ENCODE measurements at places on chromosomes 5 and 9.

DNA sequence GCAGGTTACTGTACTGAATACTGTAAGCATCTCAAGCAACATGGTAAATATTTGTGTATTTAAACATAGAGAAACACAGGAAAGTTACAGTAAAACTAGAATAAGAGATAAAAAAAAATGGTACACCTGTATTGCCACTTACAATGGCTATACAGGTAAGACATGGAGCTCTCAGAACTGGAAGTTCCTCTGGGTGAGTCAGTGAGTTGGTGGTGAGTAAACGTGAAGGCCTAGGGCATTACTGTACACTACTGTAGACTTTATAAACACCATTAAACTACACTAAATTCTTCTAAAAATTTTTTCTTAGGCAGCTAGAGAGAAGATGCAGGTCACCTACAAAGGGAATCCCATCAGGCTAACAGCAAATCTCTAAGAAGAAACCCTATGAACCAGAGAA is 872.9 kb downstream of the TAF11L14 start:
- no peak for DNase-seq

GRCh38 chr9:76025286-76025685 is 134.8 kb downstream of the PCSK5 start:
- DNase-seq: no peak

GRCh38 chr5:114898602-114899001 is 271.1 kb downstream of the TRIM36 start:
- DNase-seq: no peak

- DNase-seq: no peak
These were observed 668.3 kb downstream of the DNAH5 start for GRCh38 chr5:13276156-13276555.

DNA sequence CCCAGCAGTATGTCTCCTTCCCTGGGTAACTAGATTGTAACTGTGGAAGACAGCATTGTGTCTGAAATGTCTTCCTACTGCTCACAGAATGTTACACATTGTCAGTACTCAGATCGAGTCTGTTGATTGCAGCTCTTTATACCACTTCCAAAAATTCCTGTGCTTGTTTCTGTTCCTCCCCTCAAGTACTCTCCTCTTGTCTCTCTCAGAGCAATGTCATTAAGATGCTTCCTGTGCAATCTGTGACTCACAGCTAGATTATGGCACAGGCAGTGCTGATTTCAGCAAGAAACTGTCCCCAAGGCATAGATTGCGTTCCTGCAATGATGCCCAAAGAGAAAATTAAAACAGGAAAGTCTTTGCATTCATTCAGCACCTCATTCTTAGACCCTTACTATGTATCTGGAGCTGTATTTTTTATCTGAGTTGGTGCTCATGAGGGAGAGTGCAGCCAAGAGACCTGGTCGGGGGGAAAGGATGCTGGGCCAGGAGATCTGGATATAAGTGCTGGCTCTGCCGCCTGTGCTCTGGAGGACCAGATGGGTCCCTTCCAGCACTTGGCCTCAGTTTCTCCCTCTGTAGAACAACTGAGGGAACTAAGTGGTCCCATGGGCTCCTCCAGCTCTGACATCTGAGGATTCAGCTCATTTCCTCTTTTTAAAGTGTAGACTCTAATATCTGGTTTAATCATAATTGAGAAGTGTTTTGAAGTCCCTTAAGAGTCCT is 40.8 kb upstream of the GNPDA1 start:
- DNase-seq: no peak

- no peak for DNase-seq
These were observed 455.1 kb upstream of the TLE4 start for GRCh38 chr9:79116709-79117108.

DNA sequence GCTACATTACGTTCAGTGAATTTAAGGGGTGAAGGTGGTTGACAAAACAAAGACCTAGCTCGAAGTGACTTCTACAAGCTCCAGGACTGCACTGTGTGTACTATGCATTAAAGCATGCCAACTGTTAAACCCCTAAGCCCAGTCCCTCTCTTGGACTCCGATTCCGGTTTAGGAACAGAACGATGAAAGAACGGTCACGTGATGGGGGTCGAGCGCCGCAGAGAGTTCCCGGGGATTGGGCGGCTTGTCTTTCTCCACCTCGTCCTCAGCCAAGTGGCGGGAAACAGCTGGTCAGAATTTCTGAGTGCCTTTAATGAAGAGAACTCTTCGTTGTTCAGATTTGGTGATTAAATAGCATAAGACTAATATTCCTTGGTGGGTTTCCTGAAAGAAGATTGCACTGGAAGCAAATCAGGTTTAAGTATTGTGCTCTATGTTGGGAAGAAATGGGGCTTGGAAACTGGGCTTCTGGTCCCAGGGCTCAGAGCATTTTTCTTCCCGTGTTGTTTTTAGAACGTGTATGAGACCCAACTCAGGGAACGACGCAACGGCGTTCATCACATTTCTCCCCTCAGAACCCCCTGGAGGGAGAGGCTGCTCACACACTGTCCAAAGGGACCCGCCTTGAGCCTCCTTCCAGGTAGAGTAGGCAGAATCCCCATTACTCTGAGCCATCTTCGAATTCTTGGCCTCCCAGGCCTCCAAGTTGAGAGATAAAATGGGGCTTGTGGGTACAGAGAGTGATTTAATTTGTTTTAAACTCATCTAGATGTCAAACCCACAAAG is 25.3 kb downstream of the IRX2 start:
- no peak for DNase-seq

GRCh38 chr5:56632199-56632598 is 183.2 kb upstream of the MAP3K1 start:
- DNase-seq: no peak

GRCh38 chr5:157370967-157371366 is 89.0 kb upstream of the NIPAL4 start:
- no peak for DNase-seq

- DNase-seq: no peak
These were observed 20.1 kb upstream of the HAPLN1 start for GRCh38 chr5:83740741-83741140.

DNA sequence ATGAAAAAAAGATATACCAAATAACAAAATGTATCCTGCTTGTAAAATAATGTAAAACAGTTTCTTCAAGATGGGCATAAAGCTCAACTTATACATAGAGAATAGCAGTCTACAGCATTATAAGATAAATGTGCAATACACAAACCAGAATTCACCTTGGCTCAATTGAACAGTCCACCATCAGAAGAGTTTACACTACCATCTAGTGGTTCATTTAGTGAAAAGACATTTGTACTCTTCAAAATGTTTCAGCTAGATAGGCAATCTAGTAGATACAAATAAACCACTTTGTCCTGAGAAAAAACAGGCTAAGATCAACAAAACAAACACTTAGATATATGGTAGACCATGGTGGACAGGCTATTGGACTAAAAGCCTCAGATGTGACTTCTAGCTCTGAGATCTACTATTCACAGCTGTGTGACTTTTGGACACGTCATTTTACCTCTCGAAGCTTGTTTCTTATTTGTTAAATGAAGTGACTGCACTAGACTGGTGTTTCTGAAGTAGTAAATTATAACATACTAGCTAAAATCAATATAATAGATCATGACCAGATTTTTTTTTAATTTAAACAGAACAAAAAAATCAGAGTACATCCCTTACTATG is 22.1 kb upstream of the TPD52L3 start:
- DNase-seq: peak; percentile 68

GRCh38 chr9:20606652-20607051 is 15.6 kb downstream of the MLLT3 start:
- DNase-seq: no peak

- DNase-seq: no peak
These were observed 1.9 kb upstream of the NKD2 start for GRCh38 chr5:1006656-1007071.

- no peak for DNase-seq
These were observed 818 bp downstream of the PCDHGA10 start for GRCh38 chr5:141413540-141414069.

DNA sequence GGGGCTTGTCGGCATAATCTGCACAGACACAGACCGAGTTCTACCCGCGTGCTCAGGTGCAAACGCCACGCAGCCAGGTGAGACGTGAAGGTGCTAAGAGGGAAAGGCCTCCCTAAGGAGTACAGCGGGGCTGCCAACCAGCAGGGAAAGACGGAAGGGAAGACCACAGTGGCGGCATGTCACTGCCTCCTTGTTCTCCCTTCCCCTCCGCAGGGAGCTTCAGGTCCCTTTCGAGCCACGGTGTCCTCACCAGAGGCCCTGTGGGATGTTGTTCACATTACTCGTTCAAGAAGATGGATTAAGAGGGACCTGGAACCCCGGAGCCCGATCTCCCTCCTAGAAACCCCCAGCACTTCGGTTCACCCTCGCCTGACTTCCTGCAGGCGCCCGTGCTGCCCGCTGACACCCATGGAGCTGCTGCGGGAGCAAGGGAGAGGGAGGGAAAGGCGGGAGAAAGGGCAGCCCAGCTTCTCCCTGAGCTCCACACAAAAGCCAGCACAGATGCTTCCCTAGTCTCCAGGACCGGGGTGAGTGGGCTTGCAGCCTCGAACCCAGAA is 686 bp downstream of the BRD9 start:
- DNase-seq: no peak

- DNase-seq: no peak
These were observed 69.0 kb downstream of the GAPVD1 start for GRCh38 chr9:125330587-125330986.

DNA sequence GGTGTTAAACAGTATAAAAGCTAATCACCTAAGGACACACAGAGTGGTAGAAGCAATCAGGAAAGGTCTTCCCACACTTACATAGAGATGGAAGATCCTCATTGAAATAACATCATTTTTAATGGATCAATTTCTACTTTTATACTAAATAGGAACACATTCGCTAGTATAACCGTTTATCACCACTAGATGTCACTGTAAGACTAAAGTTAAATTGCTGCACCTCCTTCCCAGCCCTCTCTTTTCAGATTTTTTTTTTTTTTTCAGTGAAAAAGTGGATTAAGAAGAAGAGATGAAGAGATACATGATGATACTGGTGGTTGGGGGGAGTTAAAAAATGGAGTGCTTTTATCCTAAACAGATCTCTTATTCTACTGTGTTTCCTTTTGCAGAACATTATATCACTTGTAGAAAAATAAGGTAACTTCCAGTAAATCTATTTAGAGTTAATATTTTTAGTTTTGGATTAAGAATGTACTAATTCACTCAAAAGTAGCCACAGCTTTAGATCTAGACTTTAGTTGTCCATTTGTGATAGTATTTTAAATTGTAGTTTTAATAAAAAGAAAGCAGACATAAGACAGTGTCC is 116.9 kb upstream of the ARRDC3 start:
- DNase-seq: peak; percentile 34

GRCh38 chr5:109917966-109918365 is 228.2 kb downstream of the MAN2A1 start:
- no peak for DNase-seq

DNA sequence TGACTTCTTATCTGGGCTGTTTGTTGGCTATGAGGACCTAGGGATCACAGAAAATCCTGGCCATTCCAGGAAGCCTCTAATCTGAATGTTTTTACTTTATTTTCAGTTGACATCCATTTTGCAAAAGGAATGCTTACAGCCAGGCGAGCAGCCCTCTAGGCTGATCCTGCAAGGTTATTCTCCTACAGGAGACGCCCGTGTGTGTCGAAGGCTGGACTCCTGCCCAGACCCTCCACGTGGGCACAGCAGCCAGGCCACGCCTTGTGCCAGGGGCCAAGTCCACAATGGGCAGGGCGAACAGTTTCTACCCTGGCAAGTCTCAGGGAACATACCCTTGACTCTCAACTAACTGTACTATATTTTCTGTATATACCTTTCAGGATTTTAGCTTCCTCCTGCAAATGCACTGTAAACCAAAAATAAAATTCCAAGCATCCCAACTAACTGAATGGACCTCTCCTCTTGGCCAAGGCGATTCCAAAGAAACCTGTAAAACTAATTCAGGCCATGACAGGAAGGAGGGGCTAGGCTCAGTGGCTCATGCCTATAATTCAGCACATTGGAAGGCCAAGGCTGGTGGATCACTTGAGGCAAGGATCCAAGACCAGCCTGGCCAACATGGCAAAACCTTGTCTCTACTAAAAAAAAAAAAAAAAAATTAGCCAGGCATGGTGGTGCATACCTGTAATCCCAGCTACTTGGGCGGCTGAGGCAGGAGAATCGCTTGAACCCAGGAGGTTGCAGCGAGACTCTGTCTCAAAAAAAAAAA is 5.7 kb downstream of the CMBL start:
- DNase-seq: peak; percentile 73

DNA sequence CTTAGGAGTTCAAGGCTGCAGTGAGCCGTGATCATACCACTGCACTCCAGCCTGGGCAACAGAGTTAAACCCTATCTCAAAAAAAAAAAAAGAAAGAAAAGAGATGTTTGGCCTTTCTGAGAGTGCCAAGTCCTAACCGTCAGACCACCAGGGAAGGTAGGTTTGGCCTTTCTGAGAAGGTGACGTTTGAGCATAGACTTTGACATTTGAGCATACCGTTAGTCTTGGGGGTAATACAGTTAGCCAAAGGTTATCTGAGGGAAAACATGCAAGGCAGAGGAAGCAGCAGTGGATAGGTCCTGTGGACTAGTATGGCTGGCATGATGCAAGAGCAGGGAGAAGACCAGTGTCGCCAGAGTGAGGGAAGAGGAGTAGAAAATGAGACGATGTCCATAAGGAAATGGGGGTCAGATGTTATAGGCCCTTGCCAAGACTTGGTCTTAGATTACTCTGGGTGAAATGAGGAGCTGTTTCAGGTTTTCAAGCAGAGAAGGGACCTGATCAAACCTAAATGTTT is 50.2 kb downstream of the HSDL2 start:
- DNase-seq: no peak

DNA sequence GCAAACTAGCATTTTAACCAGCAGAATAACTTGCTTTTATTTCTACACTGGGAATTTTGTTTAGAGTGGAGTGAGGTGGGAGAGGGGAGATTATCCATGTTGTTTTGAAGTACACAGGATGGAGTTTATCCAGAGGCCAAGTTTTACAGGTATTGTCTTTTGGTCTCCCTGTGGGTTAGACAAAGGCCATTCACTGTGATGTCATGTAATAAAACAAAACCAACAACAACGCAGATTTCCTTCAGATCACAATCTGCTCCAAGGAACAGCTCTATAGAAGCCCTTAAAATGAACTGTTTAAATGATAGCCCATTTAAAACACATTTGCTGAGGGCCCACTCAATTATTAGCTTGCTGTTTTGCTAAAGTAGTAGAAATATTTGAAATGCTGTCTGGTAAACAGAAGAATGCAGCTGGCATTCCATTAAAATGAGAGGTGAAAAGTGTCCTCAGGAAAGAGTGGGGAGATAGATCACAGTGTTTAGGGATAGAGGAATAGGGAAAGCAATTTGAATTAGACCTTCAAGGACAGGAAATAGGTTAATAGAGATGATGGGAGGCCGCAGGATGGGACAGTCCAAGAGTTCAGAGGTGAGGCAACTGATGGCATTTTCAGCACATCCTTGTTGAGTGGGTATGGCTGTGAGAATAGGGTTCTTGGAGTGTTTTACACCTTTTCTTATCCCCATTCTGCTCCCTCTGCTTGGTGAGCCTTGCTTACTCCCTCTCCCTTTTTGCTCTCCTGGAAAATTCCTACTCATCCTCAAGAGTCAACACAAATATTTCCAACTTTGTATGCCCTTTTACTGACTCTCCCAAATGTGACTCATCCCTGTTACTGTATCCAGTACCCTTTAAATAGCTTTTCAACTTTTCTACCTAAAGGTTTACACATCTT is 140.1 kb upstream of the NR3C1 start:
- no peak for DNase-seq
